ENCODE measurements at places on chromosomes 13 and 19.

GRCh38 chr19:33302175-33302973, at the start of gene CEBPA:
CEBPA (minus strand) TSS chr19:33302534; CDS start chr19:33302414, 120 bp downstream.
- DNase-seq: peak; percentile 71

- DNase-seq: no peak
Observed at GRCh38 chr13:24348797-24349515, 39.6 kb downstream of the C1QTNF9 start.

DNA sequence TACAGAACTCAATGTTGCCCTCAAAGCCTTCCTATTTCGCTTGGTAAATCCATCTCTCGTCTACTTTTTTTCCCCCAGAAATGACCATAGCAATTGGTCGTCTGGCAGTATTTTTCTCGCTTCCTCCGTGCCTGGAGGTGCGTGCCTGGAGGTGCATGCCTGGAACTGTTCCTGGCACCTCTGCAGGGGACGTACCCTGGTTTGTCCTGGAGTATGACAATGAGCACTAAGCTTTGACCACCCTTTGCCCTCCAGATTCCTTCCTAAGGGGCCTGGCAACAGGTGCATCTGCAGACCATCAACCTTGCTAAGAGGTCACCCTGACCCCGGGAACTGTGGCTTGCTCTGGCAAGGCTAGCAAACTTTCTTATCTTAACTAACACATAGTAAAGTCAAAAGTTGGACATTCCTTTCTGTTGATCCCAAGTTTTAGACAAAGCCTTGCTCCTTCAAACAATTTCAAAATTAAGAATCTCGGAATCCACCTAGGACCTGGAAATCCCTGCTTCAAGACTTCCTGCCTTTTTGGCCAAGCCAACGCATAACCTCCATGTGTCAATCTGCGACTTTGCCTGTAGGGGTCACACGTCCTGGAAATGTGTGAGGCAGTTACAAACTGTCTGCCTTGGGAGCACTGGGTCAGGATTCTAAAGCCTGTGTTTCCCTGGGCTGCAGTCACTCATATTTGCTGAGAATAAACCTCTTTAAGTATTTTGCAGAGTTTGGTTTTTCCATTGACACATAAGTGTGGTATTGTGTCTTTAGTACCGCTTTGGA, 28.8 kb upstream of the TUBGCP3 start:
- DNase-seq: peak; percentile 36

DNA sequence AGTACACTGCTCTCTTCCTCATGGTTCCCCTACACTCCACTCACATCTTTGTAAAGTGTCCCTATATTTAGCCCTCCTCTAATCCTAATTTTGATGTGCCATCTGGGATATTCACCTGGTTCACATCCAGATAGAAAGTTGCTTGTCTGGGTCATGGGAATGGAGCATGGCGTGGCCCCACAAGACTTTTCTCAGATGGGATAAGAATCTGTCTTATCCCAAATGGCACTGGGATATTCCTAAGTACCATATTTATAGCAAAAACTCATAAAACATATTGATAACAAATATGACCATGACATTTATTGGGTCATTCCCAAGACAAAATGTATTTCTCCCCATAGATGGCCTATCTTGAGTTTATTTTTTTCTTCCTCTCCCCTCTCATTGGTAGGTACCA, 49.5 kb upstream of the POMP start:
- no peak for DNase-seq

DNA sequence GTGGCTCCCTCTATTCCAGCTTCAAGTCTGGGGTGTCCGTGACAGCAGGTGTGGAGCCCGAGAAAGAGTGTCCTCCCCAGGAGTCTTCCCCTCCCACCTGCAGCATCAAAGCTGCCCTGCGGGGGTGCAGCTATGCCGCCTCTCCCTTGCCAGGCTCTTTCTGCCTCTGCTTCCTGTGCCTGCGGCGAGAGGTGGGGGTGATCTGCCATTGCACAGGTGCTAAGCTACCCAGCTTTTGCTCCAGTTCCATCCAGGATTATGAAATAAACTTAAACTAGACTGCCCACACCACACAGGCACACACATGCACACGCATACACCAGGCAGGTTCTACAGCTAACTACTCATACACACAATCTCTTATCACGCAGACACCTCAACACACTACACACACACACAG, 104.7 kb upstream of the CLDN10 start:
- no peak for DNase-seq

DNA sequence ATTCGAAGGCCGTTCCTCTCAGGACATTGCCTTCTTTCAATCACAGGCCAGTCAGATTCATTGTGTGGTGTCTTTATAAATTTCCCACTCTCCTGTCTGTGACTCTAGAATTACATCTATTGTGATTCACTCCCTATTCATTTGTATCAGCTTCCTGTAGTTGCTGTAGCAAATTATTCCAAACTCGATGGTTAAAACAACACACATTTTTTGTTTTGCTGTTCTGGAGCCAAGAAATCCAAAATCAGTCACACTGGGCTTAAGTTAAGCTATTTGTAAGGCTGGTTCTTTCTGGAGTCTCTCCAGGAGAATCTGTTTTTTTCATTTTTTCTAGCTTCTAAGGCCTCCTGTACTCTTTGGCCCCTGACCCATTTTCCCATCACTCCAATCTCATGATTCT, 1487.0 kb upstream of the SLC10A2 start:
- DNase-seq: no peak

DNA sequence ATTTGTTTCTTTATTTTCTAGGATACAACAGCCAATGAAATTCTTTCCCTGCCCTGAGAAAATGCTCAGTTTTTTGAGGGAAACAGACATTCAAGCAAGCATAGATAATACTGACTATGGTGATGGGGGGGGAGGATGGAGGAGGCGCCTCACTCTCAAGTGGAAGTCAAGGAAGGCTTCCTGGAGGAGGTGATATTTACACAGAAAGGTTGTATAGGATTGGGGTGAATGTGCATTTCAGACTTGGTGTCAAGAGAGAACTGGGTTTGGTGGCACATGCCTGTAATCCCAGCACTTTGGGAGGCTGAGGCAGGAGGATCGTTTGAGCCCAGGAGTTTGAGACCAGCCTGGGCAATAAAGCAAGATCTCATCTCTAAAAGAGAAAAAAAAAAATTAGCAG, 12.2 kb upstream of the ADGRE1 start:
- no peak for DNase-seq

DNA sequence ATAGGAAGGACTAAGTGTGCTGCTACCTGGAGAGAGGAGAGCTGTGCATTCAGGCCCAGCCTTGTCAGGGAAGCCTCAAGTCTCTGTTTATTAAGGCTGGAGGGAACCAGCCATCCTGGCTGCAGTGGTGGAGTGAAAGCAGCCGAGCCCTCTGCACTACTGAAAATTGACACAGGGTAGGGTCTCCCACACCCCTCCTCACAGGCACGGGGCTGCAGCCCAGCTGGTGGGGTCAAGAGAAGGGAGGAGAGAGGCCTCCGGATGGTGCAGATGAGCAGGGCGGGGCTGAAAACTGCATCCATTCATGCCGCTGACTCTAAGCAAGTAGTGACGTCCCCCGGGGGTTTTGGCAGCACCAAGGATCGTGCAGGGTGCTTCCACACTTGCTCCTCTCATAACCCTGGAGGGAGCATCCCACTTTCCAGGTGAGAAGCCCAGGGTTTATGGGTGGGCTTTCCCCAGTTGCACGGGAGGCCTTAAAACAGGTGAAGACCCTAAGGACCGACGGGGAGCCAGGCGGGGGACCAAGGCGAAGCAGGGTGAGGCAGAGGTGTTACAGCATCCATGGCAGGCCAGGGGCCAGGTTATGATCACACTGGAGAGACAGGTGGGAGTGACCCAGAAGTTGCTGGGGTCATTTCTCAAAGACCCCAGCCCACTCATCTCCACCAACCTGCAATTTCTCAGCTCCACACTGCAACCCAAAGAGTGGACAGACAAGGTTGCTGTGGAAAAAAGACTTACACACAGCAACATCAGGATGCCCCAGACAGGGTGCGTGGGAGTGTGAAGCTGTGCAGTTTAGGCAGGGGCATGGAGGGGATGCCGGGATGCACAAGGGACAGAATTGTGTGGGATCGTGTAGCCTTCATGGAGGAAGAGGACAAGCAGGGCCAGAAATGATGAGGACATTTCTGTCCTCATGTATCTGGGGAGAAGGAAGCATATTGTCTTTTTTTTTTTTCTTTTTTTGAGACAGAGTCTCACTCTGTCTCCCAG, 36.8 kb downstream of the VSTM2B start:
- no peak for DNase-seq

DNA sequence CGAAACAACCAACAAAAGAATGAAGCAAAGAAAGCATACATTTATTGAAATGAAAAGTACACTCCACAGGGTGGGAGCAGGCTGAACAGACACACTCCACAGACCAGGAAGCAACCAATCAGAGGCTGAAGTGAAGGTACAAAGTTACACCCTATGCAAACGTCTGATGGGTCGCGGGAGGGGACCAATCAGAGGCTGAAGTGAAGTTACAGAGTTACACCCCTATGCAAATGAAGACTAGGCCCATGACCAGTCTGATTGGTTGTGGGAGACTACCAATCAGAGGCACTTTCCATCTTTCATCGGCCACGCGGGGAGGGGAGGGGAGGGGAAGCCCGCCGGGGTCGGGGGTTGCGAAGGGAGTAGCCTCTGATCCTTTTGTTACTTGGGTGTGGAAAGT, 12.4 kb upstream of the FBL start:
- DNase-seq: no peak

DNA sequence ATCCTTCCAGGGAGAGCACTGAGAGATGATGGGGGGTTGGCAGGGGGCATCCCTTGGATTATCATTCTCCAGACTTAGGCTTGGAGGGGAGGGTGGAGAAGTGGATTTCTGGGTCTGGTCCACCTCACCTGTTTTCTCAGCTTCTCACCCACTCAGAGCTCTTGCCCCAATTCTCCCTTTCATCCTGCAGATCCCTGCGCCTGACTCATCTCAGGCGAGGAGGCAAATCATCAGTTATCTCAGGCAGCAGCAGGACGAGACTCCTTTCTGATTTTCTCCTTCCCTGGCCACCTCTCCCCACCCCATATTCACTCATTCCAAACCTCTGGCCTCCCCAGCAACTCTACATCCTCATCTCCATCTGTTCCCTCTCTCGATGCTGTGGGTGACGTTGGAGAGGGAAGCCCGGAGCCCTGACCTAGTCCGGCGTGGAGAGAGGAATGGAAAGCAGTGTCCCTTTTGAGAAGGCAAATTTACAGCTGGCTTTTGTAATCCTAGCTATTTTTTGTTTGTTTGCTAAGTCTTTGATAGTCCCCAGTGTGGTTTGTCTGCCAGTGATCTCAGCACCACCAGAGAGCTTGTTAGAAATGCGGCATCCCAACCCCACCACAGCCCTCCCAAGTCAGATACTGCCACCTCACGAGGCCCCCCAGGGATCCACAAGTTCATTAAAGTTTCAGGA, 24.0 kb upstream of the TPT1 start:
- no peak for DNase-seq

DNA sequence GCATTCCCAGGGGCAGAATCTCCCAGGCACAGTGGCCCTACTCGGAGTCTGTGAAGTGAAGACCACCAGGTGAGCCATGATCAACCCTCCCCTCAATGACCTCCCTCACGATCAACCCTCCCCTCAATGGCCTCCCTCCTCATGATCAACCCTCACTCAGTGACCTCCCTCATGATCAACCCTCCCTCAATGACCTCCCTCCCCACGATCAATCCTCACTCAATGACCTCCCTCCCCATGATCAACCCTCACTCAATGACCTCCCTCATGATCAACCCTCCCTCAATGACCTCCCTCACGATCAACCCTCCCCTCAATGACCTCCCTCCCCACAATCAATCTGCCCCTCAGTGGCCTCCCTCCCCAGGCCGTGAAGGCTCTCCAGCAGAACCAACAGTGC, 32.1 kb downstream of the SBNO2 start:
- DNase-seq: no peak

GRCh38 chr13:93925990-93926389, 553.5 kb downstream of the DCT start:
- DNase-seq: no peak

DNA sequence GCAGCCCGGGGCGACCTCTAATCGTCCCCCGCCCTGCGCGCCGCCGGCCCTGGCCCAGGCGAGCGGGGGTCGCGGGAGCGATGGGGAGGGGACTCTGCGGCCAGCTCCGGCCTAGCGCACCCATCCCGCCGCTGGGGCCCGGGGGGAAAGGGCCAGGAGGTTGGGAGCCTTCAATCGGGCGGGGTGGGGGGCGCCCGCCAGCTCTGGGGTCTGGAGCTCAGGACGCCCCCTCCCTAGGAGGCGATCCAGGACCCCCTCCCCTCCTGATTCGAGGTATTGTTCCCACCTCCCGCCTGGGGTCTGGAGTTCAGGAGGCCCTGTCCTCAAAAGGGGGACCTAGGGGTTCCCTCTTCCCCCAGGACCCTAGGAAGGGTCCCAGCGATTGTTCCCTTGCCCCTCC, 430 bp downstream of the ZNF358 start:
- DNase-seq: no peak

DNA sequence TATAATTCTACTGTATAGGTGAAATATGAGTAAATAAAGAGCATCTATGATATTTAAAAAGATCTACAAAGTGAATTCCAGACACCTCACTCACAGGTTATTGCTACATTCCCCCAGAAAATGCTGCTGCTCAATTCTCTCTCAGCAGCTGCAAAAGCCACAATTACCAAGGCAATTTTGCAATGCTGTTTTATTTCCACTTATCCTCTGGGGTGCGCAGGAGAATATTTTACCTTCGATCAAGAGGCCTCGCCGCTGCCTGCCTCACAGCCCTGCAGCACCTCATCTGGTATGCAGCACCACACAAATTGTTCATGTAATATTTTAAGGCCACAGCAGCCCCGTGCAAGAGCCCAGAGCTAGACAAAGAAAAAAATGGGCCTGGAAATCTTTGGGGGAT, 333.2 kb downstream of the DNAJC15 start:
- no peak for DNase-seq

DNA sequence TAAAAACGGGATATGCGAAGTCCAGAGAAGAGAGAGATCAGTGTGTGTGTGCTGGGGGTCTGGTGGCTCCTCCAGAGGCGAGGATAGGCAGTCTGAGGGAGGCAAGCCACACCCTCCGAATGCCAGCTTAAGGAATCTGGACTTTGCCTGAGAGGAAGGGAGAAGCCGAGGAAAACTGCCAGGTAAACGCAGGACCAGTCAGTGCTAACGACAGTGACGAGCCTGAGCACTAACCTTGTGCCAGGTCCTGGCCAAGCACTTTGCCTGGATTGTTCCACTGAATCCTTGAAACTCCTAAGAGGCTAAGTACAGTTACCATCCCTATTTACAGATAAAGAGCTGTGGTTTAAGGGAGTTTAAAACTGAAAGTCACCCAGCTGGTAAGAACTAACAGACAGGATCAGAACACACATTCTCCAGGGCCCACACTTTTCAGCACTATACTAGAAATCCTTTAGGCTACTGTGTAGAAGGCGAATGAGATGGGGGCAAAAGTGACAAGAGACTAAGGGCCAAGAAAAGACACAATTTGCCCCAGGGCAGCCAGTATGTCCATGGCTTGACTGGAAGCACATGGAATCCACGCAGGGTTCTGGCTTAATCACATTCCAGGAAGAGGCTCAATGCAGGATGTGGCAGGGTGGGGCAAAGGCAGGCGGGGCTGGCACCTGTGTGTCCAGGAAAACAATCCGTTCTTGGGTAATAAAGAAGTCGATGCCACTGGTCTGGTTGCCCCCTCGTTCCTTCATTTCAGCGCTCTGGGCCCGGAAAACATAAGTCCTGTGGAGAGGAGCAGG, 15.1 kb downstream of the SMG9 start:
- DNase-seq: no peak

Measured in stimulated activated CD8-positive, alpha-beta memory T cell treated with anti-CD3 and anti-CD28 coated beads, Interleukin-4, amount 100 ng/mL, for 48 hours (primary cell).